ENCODE measurements at places on chromosomes 2 and 18.

DNA sequence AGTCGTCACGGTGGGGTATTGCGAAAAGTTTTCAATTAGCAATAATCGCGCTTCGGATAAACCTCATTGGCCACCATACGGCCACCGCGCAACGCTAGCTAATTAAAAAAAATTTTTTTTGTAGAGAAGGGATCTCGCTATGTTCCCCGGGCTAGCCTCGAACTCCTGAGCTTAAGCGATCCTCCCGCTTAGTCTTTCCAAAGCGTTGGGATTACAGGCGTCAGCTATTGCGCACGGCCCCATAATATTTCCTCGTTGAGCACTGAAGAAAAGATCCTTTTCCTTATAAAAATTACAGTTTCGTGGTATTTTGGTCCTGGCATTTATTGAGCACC is 759 bp upstream of the ACTR1B start:
- DNase-seq, result no peak

GRCh38 chr2:137824501-137824900 is 139.8 kb upstream of the HNMT start:
- no peak for DNase-seq

GRCh38 chr2:236049981-236050380 is 118.2 kb downstream of the GBX2 start:
- DNase-seq, result no peak

- DNase-seq, result no peak
Measured at GRCh38 chr2:19617257-19617848, 258.9 kb upstream of the OSR1 start.

- DNase-seq, result no peak
Measured at GRCh38 chr2:36507408-36507812, 90.6 kb downstream of the FEZ2 start.

GRCh38 chr2:160825433-160825832 is 331.8 kb upstream of the RBMS1 start:
- no peak for DNase-seq

DNA sequence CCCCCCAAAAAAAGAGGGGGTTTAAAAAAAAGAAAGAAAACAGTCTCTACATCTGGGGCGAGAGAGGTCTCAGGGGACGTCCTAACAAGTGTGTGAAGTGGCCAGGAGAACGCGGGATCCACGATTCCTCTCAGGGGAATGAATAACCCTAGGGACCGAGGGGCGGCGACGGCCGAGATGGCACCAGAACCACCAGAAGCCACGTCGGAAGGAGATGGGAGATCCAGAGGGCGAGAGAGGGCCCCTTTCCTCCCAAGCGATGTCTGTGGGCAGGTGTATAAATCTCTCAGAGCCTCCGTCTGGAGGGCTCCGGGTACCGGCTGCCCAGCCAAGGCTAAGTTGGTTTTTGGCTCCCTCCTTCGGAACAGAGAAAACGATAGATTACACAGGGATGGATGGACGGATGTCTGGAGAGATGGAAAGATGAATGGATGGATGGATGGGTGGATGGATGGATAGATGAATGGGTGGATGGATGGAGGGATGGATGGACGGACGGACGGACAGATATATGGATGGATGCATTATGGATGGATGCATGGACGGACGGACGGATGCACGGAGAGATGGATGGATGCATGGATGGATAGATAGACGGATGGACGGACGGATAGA is 1.7 kb downstream of the EPHA4 start:
- DNase-seq, result no peak

All from forelimb muscle (tissue), 1 donor.